ENCODE measurements at places on chromosomes 13 and 19. TPM values are rescaled to one million over a fixed set of nuclear protein-coding genes. Genes with fewer than 3 reads are reported as not detected.

The SIAH3 gene
- 0.28 TPM for total RNA-seq

The SIRT2 gene
- 49.4 TPM for total RNA-seq

The LRRC4B gene
- total RNA-seq = not detected

The NPHS1 gene
- not detected for total RNA-seq

The SIGLEC12 gene
- not detected for total RNA-seq

The TPT1 gene
- total RNA-seq = 3,228 TPM

The CATSPERD gene
- total RNA-seq = not detected

The DIAPH3 gene
- 20.1 TPM for total RNA-seq

The SYCN gene
- total RNA-seq = not detected
